ENCODE measurements at places on chromosomes 12 and 14.

GRCh38 chr14:74616507-74616906 is 4.5 kb upstream of the LTBP2 start:
- no peak for DNase-seq

DNA sequence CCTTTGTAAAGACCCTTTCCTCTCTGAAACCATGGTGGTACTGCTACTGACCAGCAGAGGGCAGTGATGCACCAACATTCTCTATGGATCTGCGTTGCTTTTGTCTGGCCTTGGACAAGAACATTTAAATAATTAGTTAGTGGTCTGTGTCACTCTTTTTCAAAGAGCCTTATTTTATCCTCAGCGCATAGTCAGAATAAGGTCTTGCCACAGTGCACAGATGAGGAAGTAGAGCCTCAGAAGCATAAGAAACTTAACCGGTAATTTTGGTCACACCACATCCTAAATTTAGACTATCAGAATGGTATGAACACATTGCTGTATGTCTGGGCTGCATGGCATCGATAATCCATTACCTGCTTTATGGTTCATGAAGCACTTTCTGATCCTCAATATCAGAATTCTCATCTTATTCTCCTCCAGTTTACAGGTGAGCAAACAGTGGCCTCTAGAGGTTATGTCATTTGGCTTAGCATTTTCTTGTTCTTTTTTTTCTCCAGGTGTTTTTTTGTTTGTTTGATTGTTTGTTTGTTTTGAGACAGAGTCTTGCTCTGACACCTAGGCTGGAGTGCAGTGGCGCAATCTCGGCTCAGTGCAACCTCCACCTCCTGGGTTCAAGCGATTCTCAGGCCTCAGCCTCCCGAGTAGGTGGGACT is 23.7 kb upstream of the IFT81 start:
- peak; percentile 36 for DNase-seq

GRCh38 chr14:59241121-59241520 is 52.7 kb downstream of the DAAM1 start:
- no peak for DNase-seq

- no peak for DNase-seq
Observed at GRCh38 chr12:124868252-124869058, 4.8 kb upstream of the SCARB1 start.

DNA sequence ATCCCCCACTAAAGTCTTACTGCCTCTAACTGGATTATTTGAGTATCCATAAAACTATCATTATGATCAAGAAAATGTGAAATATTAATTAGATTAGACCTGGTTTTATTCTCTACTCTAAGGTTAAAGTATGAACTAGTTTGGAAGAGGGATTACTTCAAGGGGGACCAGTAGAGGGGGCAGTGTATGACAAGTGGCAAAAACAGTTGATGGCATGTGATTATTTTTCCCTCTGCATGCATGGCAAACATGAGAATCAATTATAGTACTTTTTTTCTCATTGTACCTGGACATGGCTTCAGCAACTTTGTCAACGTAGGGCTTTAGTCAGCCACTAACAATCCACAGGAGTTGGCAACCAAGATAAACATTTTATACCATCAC is 145.0 kb upstream of the SLC38A2 start:
- no peak for DNase-seq

- DNase-seq = no peak
Observed at GRCh38 chr14:90375934-90376333, 20.9 kb upstream of the CALM1 start.

GRCh38 chr12:104686196-104686595 is 229.4 kb downstream of the CHST11 start:
- DNase-seq = no peak

DNA sequence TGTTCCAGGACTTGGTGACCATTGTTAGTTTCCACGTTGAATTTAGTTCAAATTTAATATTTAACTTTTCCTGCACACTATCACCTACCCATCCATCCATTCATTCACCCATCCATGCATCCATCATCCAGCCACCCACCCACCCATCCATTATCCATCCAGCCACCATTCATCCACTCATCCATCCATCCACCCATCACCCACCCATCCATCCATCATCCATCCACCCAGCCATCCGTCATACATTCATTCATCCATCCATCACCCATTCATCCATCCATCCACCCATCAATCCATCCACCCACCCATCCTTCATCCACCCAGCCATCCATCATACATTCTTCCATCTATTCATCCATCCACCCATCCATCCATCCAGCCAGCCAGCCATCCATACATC is 21.8 kb downstream of the NOC4L start:
- no peak for DNase-seq

GRCh38 chr14:91573894-91574837 is 64.1 kb upstream of the PPP4R3A start:
- DNase-seq = no peak

DNA sequence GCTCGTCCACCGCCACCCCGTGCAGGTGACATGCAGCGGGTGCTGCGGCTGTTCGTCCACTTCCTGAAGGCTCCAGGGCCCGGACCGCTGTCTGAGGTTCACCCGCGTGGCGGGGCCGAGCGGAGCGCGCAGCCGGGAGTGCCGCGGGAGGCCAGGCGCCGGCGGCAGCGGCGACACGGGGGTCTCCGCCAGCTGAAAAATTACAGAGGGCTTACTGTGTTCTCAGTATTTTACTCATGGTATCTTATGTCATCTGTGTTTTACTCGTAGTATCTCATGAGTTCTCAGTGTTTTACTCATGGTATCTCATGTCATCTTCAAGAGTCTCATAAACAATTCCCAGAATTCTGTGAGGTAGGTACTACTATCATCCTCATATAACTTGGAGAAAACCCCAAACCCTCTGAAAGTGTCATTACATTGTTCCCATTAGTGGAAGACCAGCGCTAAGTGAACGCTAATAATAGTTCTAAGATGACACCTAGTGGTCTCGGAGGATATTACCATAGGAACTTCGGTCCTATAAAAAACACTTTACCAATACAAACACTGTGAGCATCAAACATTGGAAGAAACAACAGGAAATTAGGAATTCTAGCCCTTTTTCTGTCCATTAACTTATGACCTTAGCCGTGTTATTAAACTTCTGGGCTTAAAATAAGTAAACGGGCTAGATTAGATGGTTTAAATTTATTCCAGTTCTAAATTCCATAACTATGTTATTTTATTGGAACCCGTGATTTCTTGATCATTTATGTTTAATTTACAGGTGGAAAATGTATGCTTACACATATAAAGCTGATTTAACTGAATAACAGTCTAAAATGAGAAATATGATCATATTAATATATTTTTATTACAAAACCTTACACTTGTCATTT is 32.4 kb downstream of the AK7 start:
- DNase-seq = no peak

- DNase-seq = no peak
Observed at GRCh38 chr14:35285168-35286002, 6.8 kb upstream of the PSMA6 start.

GRCh38 chr14:75960231-75960630 is 21.6 kb downstream of the TGFB3 start:
- no peak for DNase-seq

GRCh38 chr12:41034686-41035085 is 153.4 kb upstream of the PDZRN4 start:
- DNase-seq = no peak

DNA sequence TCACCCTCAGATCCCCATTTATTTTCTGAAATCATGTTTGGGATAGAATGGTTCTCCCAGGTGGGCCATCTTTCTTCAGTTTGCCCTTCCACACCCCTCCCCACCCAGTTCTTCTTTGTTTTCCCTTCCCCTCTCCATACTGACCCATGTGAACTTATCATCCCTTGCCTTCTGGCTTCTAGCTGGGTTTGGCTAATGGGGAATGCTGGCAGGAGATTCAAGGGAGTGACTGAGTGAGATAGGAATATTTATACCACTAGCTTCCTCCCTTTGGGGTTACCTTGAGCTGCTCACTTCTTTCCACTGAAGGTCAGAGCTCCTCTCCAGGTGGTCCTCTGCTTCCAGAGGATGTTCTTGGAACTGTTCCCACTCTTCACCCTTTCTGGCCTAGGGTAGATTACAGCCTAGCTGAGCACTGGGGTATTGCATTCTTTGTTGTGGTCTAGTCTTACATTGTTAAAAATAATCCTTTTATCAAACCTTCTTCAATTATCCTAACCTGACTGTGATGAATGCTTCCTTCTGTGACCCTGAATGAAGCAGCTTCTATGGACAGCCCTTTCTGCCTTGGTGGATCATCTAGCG is 88.3 kb upstream of the ATP2B1 start:
- no peak for DNase-seq

DNA sequence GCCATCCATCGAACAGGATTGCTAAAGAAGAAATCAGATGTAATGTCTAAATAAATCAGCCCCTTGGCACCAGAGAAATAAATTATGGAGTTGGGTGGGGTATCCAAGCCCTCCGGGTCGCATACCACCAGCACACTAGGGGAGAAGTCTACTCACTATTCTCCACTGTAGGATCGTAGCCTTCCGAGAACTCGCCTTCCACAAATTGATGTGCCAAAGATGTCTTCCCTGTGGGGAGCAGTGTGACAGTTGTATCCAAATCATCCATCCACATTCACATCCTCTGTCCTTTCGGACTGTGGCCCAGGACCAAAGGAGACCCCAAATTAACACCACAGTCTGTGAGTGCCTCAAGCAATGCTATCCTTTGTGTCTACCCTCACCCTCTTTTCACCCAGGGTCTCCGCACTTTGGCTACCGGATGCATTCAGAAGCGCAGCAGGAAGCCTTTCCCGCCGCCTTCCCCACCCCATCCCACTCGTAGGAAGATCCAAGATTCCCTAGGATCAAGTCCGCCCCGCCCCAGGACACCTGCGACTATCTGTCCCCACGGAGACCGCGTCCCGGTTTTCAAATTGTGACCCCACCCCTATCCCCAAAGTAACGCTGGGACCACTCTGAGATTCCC is 786 bp downstream of the RHEBL1 start:
- no peak for DNase-seq

Data from NCI-H187 treated with DMSO at 0.1 percent for 48 hours (cell line).